ENCODE measurements at places on chromosomes 2 and 18.

DNA sequence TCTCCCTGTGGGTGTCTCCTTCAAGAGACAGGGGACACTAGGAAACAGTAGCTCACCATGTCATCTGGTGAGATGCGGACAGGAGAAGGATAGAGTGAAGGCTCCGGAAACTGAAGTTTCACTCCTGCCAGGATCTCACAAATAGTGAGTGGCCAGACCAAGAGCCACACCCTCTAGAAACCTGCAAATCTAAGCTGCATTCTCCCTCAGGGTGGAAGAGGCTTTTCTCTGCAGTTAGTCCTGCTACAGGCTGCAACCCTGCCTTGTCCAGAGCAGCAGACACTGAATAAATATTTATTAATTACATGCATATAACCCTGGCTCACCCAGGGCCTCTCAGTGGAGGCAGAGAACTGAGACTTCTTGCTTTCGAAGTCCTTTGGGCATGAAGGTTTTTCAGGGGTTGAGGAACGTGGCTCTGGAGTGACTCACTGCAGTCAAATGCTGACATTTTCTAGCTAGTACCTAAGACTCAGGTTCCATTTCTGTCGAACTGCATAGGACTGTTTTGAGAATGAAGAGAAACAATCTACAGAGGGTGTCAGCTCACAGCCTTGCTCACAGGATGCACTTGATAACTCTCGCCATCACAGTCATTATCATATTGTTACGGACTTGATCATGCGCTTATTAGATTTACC, 87.3 kb downstream of the ACTR2 start:
- DNase-seq = no peak

GRCh38 chr2:241584436-241584835, 25.9 kb downstream of the BOK start:
- no peak for DNase-seq

DNA sequence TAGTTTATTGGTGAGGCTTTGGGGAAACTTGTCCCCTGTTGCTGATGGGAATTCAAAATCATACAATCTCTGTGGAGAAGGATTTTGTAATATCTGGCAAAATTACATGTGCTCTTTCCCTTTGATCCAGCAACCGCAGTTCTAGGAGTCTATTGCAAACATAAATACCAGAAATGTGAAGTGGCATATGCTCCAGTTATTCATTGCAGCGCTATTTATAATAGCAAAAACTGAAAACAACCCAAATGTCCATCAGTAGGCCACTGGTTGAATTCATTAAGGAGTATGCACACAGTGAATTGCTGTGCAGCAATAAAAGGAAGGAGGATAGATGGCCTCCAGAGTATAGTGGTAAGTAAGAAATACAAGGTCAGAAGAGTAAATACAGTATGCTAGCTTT, 76.5 kb downstream of the HNRNPLL start:
- DNase-seq = no peak

GRCh38 chr2:84846041-84846663, 34.7 kb downstream of the TRABD2A start:
- no peak for DNase-seq

- DNase-seq = no peak
Measured at GRCh38 chr18:43396266-43396665, 119.0 kb upstream of the SYT4 start.

GRCh38 chr2:176415937-176416499, 146.8 kb downstream of the MTX2 start:
- DNase-seq = no peak

DNA sequence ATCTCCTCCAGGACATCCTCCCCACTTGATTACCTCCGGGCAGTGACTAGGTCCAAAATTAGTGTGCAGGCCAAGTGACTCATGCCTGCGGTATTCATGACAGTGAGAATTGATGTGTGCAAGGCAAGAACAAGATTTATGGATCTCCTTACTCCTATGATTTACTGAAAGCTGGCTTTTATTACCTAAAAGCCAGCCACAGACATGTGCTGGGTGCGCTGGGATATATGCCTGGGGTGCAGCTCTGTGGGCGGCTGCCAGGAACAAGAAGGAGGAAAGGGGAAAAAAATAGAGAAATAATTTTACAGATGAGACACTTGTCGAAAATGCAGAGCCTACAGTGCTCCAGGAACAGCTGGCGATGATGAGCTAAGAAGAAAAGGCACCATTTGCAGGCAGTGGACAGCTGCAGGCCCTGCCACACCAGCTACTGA, 359.3 kb downstream of the CMPK2 start:
- DNase-seq = no peak

GRCh38 chr2:216922175-216922780, 62.4 kb upstream of the TNP1 start:
- no peak for DNase-seq

GRCh38 chr2:120751553-120751952, 15.9 kb downstream of the GLI2 start:
- no peak for DNase-seq

GRCh38 chr2:191479680-191480023, 198.3 kb upstream of the NABP1 start:
- DNase-seq = no peak

GRCh38 chr2:143177096-143177786, 48.0 kb downstream of the ARHGAP15 start:
- DNase-seq = no peak

GRCh38 chr2:23436346-23437098, 51.5 kb downstream of the KLHL29 start:
- peak; percentile 52 for DNase-seq

DNA sequence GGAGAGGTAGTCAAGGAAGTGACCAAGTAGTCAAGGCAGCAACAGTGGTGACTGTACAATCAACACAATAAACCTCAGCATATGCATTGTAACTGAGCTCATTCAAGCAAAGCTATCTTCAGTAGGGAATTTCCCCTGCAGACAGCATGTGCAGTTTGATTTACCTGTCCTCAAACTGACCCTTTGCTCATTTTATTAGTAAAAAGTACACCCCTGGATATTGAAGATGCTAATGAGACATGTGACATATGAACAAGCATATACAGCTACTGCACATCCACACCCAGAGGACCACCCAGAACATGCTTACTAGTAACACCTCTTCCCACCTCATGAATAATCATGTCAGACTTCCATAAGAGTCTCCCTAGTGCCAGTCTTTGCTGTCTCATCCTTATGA, 15.4 kb downstream of the C2orf81 start:
- no peak for DNase-seq

DNA sequence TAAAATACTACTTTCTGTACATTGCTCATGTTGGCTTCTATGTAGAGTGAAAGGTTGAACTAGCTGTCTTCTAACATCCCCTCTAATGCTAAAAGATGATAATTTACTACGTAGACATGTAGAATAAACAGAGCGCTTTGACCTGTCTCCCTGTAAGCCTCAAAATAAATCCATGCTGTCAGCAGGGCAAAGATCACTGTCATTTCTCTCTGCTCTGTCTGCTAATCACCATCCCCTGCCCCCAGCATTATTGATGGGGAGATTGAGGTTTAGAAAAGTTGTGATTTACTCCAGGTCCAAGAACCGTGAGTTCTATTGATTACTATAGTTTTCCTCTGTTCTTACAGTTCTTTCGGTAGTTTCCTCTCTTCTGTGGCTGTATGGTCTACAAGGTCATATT, 39.0 kb upstream of the GRHL1 start:
- no peak for DNase-seq

DNA sequence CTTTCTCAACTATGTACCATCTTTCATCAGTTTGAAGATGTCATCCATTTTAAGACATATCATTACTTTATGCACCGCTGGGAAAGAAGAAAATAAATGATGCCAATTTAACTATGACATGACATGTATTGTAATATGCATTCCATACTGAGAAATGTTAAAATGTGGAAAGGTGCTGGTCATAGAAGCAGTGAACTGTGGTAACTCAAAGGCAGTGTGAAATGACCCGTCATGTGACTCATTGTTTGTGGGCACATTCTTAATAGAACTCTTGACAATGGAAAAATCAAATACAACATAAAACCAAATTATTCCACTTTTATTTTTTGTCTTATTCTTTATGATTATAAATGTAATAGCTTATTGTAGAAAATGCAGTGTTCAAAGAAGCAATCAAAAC, 455.0 kb upstream of the ST6GAL2 start:
- no peak for DNase-seq

DNA sequence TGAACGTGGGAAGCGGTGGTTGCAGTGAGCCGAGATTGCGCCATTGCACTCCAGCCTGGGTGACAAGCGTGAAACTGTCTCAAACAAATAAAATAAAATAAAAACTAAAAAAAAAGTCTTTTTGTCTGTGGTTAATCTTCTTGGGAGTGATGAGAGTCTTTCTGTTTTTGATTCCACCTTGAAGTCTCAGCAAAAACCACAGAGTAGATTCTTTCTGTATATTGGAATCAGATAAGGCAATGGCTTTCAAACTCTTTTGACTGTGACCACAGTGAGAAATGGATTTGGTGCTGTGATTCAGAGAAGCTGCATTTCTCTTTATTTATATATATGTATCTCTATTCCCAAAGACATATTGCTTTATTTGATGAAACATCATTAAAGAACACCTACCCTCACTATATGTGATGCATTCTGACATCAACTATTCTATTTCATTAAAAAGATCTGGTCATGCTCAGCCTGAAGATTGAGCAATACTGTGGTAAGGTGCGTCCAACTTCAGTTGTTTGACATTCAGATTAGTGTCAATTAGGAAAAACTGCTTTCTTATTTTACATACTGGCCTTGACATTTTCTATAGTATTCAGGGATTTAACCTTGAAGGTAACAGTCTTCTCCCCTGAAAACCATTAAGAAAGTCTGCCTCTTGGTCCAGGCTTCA, 15.6 kb downstream of the HRH4 start:
- DNase-seq = no peak

DNA sequence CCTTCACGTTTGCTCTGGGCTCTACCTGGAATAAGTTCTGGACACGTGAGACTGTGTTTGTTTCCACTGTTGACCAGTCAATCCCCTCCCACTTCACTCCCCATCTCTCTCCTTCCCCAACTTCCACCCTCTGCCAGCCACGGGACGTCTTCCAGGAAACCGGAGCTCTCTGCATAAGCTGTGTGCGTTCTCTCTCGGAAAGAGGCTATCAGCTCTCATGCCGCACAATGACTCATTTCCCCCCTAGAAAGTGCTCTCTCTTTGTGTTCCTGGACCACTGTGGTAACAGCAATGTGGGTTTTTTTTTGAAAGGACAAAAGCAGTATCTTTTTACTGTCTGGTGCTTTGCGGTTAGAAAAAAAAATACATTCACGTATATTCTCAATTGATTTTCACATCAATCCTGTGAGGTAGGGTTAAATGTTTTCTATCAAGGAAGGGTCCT, 10.2 kb downstream of the PROKR1 start:
- peak; percentile 66 for DNase-seq

GRCh38 chr2:219798430-219798829, 171.0 kb downstream of the SLC4A3 start:
- no peak for DNase-seq

- no peak for DNase-seq
Measured at GRCh38 chr18:51164342-51164741, 33.1 kb downstream of the MEX3C start.

DNA sequence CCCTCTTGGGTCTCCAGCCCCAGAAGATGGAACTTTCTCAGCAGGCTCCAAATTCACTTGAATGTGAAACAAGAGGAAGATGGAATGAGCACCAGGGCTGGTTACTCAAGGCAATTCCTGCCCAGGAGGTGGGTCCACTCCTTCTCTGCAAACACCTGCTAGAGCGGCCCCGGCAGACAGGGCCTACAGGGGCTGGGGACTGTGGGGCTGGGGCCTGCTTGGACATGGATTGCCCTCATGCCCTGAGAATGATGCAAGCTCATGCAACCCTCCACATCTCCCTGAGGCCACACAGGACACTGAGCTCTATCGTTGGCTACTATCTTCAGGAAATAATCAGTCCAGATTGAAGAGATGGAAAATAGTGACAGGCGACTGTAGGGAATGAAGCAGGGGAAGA, 39.1 kb downstream of the TFCP2L1 start:
- DNase-seq = no peak

DNA sequence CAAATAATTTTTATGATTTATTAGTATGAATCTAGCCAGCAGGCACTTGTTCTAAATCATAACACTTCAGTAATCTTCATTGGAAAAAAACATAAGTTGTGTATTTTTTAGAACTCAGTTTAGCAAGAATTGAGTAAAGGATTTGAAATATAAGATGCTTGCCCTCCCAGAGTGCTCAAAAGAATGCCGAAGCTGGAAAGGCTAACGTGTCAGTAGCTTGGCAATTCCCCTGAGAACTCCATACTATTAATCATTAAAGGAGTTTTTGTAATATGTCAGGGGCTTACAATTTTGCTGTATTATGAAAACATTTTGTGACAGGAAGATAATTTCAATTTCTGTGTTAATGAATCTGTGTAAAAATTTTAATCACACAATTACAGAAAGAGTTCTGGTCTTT, 122.7 kb downstream of the GULP1 start:
- DNase-seq = no peak

DNA sequence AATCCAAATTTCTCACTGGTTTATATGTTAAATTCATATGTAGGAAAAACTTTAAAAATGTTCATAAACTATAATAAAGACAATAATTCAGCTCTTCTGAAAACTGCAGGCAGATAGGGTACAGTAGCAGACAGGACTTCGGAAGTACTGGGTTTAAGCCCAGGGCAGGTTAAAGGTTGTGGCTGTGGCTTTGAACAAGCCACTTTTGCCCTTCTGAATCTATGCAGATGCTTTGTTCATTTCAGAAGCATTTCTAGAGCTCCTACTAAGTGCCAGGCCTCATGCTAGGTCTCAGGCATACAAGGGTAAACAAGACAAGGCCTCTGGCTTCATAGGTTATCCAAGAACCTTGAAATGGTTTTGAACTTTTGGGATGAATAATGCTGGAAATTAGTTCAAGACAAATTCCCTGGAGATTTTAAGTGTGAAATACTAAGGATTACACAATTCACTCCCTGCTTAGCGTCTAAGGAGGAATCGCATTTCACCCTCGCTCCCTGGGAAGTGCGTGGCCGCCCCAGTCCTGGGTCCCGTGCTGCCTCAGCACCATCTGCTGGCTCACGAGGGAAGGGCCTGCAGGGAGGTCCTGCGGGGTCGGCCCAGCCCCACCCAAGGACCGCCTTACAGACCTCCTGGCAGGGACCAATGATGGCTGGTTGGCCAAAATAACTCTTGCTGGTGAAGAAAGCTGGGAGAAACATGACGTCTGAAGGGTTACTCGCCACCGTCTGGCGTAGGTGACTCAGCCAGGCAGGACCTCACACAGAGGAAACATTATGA, 67.7 kb upstream of the L3MBTL4 start:
- DNase-seq = peak; percentile 27

DNA sequence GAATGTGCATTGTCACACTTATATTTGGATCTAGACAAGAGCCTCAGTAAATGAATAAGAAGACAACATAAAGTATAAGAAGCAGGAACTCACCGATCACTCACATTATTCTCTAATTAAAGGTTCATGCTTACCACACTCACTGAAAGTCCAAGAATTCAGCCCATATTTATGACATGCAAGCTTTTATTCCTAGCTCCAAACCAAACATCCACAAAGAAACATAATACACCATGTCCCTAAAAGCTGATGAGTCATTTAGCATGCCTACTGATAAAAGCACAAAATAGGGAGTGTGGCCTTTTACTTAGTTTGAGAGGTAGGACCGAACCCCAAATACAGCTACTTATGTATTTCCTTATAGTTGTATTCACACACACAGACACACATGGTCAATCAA, 1094.6 kb upstream of the CDH2 start:
- no peak for DNase-seq
